ENCODE measurements at places on chromosomes 1 and 21. TPM values are rescaled to one million over a fixed set of nuclear protein-coding genes. Genes with fewer than 3 reads are reported as not detected.
A peak's percentile ranks its signal among the peaks of the same experiment; 100 is the strongest.

GRCh38 chr1:16243936-16244649 is 7.1 kb upstream of the CPLANE2 start:
- no peaks in the 10 kb centered on the region for H3K27me3 ChIP-seq
- peaks cover 7% of the 10 kb centered on the region for H3K4me1 ChIP-seq
- H3K4me3 ChIP-seq: no peak overlapping the region
- H3K27ac ChIP-seq: no peak overlapping the region

DNA sequence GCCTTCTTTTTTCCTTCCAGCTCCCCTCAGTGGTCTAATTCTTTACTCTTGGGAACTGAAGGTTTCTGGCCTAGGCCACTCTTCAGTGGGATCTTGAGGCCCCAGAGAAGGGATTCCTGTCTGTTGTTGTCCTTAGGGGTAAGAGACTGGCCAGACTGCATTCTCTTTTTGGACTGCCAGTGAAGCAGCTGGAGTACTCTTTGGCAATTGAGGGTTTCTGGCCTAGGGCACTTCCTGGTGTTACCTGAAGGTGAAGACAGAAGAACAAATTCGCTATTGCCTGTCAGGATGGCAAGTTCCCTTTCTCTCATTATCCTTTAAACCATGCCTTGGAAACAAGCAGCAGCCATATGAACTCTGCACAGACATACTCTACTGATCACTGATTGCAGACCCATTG is 286.6 kb upstream of the ZP4 start:
- no peak overlapping the region for H3K27ac ChIP-seq
- H3K27me3 ChIP-seq: no peaks in the 10 kb centered on the region
- no peak for DNase-seq
- H3K4me3 ChIP-seq: no peak overlapping the region
- H3K4me1 ChIP-seq: no peaks in the 10 kb centered on the region

- no peaks in the 10 kb centered on the region for H3K4me1 ChIP-seq
- no peak overlapping the region for H3K4me3 ChIP-seq
- H3K36me3 ChIP-seq: no peaks in the 10 kb centered on the region
- H3K27me3 ChIP-seq: no peaks in the 10 kb centered on the region
Measured at GRCh38 chr1:153422450-153423068, 6.2 kb downstream of the S100A7A start.

DNA sequence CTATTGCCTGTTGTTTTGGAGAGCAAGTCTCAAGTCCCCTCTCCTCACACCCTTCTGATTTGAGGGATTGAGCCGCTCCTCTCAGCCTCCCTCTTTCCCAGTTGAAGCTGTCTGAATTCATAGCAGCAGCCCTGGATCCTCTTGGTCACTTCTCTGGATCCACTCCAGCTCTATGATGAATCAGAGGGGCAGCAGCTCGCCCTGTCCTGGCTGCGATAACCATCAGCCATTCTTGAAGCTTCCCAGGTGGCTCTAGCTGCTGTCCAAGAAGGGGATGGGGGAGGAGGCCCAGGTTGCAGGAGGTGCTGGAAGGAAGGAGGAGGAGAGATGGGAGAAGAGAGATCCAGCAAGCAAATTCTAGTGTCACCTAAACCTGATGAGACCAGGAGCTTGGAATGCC is 31.3 kb downstream of the WNT4 start:
- H3K4me1 ChIP-seq: no peaks in the 10 kb centered on the region
- DNase-seq: no peak
- H3K4me3 ChIP-seq: no peak overlapping the region
- H3K27me3 ChIP-seq: no peaks in the 10 kb centered on the region
- no peak overlapping the region for H3K27ac ChIP-seq
- H3K36me3 ChIP-seq: peaks cover 35% of the 10 kb centered on the region

DNA sequence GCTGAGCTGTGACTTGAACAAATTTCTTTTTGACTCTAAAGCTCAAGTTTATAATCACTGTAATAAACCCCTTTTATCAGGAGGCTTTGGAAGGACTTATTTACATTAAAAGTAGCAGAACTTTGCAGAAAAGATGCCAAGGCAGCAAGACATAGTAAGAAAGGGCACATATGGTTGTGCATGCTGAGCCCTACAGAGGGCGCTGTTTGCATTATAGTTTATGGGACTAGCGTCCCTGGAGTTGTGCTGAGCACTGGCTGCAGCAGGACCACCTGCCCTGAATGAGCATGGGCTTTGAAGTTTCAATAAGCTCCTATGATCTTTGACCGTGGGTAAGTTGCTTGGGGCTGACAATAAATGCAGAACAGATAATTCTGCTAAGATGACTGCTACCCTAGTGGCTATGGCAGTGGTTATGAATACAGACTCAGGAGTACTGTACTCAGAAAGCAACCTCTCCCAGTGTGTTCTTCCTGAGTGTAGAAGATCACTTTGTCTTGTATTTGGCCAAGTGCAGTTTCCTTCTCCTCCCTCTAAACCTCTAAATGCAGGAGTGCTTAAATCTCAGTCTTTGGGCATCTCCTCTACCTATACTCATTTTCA is 45.4 kb upstream of the USP1 start:
- no peak overlapping the region for H3K27ac ChIP-seq
- no peak overlapping the region for H3K4me3 ChIP-seq
- no peak for DNase-seq
- no peaks in the 10 kb centered on the region for H3K27me3 ChIP-seq
- no peaks in the 10 kb centered on the region for H3K4me1 ChIP-seq
- H3K36me3 ChIP-seq: no peaks in the 10 kb centered on the region

DNA sequence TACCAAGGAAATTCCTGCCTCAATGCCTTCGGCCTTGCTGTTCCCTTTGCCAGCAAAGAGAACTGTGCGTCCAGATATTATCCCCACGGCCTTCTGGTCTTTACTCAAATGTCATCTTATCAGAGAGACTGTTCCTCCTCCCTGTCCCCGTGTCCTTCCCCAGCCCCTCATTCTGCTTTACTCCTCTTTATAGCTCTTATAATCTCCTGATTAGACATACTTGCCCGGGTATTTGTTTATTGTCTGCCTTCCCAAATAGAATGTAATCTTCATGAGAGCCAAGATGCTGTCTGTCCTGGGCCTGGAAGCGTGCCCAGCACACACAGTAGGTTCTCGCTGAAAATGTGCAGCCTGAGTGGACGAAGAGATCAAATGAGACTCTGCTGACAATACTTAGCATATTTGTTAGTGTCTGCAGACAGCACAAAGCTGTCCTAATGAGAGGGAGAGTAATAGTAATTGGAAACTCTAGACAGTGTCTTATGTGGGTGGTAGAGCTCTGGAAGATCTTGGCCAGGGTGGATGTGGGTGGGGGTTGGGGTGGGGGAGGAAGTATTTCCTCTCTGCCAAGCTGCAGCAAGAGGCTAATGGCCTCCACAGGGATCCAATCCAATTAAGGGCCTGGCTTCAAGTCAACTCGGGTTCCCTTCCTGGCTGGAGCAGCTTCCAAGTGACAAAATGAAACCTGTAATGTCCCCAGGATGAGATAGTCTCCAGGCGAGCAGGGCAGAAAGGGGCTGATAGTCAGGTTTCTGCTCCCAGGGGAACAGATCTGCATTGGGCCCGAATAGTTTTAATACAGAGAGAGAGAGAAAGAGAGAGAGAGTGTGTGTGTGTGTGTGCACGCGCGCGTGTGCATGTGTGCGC is 9.5 kb upstream of the CLIC4 start:
- no peaks in the 10 kb centered on the region for H3K27me3 ChIP-seq
- H3K4me3 ChIP-seq: no peak overlapping the region
- H3K36me3 ChIP-seq: no peaks in the 10 kb centered on the region
- H3K27ac ChIP-seq: peak overlapping the region; percentile 9

DNA sequence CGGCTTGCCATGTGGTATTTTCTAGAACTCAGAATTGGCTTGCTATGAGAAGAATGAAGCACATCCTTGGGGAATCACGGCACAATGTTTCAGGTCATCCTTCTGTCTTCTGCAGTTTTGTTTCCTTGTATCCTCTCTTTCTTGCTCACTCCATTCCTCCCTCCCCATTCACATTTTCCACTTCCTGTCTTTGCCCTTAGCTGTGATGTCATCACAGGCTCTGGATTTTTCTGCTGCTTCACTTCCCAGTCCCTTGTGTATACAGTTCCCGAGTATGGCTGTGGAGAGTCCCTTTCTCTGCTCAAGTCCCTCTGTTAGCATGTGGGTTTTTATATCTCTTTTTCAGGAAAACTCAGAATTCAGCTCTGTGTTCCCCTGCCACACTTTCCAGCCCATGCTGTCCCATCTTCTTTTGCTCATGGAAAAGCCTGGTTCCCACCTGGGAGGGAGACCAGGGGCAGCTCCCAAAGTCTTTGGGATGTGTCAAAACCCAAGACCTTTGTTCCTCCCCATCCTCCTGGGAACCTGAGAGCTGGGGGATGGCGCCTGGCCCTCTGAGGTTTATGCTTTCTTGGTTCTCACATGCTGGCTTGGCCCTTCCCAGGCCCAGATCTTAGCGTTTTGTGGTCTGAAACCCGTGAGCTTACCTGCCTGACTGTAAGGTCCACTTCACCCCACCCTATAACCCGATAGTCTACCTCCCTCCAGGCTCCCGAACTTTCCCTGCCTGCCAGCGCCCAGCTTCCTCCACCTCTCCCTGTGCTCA is 4.8 kb upstream of the RGS16 start:
- peaks cover 4% of the 10 kb centered on the region for H3K27me3 ChIP-seq
- no peak overlapping the region for H3K27ac ChIP-seq
- H3K4me3 ChIP-seq: no peak overlapping the region
- H3K36me3 ChIP-seq: no peaks in the 10 kb centered on the region
- H3K4me1 ChIP-seq: peaks cover 12% of the 10 kb centered on the region

DNA sequence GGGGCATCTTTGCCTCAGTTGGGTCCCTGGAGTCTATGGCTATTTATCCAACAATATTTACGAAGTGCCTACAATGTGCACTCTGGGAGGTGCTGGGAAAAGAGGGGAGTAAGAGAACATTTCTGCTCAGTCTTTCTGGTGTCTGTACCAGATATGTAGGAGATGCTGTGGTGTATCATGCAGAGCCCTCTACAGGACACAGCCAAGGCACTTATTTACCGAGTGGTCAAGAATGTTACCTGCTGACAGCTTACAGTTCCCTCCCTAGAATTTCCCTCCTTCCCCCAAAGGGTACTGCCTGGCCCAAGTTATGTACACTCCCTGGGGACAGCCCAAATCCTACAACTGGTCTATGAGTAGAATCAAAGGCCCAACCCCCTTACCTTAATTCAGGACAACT is 177.7 kb downstream of the C1orf94 start:
- no peaks in the 10 kb centered on the region for H3K4me1 ChIP-seq
- H3K27ac ChIP-seq: no peak overlapping the region
- H3K4me3 ChIP-seq: no peak overlapping the region
- H3K27me3 ChIP-seq: no peaks in the 10 kb centered on the region
- no peaks in the 10 kb centered on the region for H3K36me3 ChIP-seq

- H3K4me3 ChIP-seq: no peak overlapping the region
- no peaks in the 10 kb centered on the region for H3K4me1 ChIP-seq
- H3K27me3 ChIP-seq: no peaks in the 10 kb centered on the region
- H3K36me3 ChIP-seq: no peaks in the 10 kb centered on the region
- H3K27ac ChIP-seq: no peak overlapping the region
Measured at GRCh38 chr1:201634261-201634660, 95.3 kb downstream of the NAV1 start.

DNA sequence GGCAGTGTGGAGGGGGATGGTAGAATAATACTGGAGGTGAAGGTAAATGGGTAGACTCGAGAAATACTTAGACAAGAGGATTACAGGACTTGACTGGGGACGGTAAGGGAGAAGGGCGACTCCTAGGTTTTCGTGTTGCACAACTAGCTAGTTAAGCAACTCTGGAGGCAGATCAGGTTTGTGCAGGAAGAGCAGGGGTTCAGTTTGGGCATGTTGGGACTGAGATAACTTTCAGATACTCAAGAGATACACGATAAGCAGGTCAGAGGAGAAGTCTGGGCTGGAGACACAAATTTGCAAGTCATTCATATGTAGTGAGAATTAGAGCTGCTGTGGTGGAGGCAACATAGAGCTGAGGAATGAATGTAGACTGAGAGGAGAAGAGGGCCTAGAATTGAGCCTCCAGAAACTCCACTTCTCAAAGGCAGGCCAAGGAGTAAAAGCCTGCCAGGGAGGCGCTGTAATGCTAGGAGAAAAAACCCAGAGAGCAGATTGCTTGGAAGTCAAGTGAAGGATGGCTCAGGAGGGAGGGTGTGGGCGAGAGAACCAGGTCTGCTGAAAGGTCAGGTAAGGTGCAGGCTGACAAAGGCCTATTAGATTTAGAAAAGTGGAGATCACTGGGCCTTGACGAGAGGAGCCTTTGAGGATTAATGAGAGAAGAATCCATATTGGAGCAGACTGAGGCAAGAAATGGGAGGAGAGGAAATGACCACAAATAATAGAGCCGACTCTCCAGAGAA is 20.8 kb downstream of the MAB21L3 start:
- no peaks in the 10 kb centered on the region for H3K27me3 ChIP-seq
- no peaks in the 10 kb centered on the region for H3K36me3 ChIP-seq
- H3K4me3 ChIP-seq: no peak overlapping the region
- peaks cover 15% of the 10 kb centered on the region for H3K4me1 ChIP-seq
- H3K27ac ChIP-seq: no peak overlapping the region
- no peak for DNase-seq

- peaks cover 27% of the 10 kb centered on the region for H3K36me3 ChIP-seq
- peak overlapping the region; percentile 55 for H3K27ac ChIP-seq
- H3K27me3 ChIP-seq: no peaks in the 10 kb centered on the region
- H3K4me3 ChIP-seq: no peak overlapping the region
- DNase-seq: no peak
Measured at GRCh38 chr1:32392325-32392724, 1.9 kb downstream of the BSDC1 start.

DNA sequence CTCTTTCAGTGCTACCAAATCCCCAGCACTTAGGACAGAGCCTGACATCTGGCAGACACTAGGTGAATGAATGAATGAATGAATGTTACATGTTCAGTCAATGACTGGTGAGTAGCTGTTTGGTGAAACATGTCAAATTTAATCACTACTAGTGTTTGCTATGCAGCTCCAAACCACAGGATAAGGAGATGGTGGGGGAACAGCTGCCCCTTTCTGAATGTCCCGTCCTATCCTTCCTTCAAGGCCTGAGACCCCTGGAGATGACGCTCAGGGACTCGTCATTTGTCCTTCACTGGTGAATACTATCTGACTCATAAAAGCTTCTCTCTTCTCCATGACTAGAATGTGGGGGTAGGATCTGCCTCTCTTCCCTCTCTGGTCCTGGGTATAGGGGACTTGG is 175.4 kb downstream of the HIVEP3 start:
- H3K4me1 ChIP-seq: peaks cover 31% of the 10 kb centered on the region
- H3K27me3 ChIP-seq: no peaks in the 10 kb centered on the region
- H3K27ac ChIP-seq: no peak overlapping the region
- no peak for DNase-seq
- no peak overlapping the region for H3K4me3 ChIP-seq

Gene RBP7
- total RNA-seq: not detected

Gene MATN1
- 0.59 TPM for total RNA-seq

Gene HCN3
- 3.2 TPM for total RNA-seq

Gene LEPR
- total RNA-seq: 1.5 TPM

Gene VHLL
- not detected for total RNA-seq

Gene RAP1GAP
- 0.44 TPM for total RNA-seq
